ENCODE measurements at places on chromosomes 7 and 10.

DNA sequence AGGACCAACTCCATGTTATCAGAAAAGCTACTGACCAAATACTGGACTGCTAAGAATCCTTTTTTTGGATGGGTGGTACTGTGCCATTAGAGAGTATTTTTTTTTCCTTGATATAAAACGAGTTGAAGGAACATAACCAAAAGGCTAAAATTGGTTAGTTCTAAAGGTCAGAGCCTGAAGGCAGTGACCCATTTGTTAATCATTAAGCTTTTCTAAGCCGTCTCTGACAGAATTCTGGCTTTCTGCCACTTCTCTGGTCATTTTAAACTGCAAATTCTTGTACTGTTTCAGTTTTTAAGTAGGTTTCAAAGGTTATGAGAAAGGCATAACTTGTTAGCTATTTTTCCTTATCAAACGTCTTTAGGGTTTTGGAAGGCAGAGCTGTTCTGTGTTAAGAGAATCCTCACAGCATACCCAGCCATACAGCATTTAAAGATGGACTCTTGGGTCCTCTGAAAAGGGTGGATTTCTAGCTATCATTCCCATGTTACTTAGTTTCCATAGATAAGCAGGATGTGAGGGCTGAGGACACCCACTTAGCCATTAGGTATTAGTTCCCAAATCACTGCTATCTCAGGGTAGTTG is 196.8 kb downstream of the RNLS start:
- DNase-seq, result no peak

GRCh38 chr10:128776673-128777252 is 650.5 kb upstream of the MKI67 start:
- no peak for DNase-seq

GRCh38 chr7:81929386-81929785 is 159.5 kb upstream of the HGF start:
- no peak for DNase-seq

DNA sequence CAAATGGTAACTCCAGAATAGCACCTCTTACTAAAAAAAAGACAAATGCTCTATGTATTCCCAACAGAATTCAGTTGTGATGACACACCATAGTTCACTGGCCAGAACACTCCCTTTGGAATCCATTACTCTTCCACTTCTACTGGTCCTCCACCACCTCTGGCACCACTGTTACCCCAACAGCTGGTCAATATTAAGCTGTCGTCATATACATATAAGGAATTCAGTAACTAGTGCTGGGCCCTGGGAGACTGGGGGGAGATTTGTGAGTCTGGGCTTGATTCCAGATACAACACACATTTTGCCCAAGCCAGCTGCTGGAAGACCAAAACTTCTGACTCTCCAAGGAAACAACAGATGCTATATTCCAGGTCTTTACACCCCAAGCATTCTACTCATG is 26.0 kb upstream of the ITGA8 start:
- DNase-seq, result no peak

DNA sequence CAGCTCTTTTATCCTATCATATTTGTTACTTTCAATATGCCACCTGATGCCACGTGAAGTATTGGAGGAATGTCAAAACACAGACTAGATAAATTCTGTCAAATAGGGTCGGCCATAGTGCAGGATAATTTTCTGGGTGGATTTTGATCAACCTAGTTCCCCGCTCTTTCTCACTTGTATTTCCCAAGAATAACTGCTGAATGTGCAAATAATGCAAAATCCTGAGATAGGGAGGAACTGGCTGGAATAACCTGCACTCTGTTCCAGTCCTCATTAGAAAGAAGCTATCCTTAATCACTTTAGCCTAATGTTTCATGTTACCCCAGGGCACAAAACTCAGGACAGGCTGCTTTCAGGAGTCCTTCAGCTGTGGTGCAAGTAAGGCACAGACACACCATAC is 33.9 kb downstream of the ZWINT start:
- no peak for DNase-seq

DNA sequence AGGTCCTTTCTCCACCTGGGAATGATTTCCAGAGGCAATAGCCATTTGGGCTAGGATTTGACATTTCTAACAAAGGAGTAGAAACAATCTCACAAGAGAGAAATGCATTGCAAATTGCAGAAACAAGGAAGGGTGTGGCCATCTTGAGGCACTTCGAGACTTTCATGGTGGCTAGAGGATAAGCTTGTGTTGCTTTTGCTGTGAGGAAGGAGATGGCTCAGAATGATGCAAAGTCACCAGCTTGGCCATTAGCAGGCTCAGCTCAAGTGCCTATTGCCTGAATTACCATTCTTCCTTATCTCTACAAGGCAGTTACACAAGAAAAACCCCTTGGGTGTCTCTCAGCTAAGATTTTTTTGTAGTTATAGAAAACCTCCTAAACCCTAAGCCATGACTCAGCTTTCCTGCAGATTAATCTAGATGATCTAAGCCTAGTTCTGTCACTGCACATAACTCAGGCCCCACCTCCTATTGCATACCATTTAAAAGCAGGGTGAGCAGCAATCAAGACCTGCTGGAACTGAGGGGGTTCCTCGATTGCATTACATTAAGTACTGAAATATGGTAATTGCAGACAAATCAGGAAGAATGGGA is 683.1 kb downstream of the NRG3 start:
- DNase-seq, result no peak

GRCh38 chr10:3797750-3798149 is 12.7 kb upstream of the KLF6 start:
- DNase-seq, result no peak

- no peak for DNase-seq
Observed at GRCh38 chr7:88455696-88456095, 149.0 kb upstream of the STEAP4 start.

DNA sequence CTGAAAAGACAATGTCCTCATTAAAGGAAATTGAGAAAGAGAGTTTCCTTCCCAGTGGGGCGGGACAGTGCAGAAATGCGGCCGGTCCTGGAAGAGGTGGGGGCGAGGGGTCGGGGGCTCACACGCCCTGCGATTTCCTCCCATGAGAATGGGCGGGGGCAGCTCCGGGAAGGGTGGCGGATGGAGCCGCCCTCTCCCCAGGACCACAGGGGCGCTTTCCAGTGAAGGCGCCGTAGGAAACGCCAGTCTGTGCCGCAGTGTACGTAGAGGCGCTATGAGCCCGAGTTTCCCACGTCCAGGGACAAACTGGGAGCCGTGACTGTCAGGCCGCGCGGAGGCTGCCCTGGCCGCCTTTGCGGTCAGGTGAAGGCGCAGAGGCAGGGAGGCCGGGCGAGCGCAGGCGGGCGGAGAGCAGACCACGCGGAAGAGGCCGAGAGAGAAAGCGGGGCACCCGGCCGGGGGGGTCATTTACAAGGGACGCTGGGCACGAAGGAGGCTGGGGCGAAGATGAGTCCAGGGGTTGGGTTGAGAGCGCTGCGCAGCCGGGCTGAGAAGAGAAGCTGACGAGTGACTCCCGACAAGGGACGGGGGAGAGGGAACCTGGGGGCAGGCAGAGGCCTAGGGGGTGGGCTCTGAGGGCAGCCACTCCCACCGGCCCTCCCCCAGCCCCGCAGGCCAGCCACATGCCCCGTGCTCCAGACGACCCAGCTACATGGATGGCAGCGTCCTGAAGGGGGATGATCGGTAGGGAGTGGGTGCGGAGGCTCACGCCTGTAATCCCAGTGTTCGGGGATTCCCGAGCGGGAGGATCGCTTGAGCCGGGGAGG is 45.0 kb downstream of the ALOX5 start:
- DNase-seq, result no peak

DNA sequence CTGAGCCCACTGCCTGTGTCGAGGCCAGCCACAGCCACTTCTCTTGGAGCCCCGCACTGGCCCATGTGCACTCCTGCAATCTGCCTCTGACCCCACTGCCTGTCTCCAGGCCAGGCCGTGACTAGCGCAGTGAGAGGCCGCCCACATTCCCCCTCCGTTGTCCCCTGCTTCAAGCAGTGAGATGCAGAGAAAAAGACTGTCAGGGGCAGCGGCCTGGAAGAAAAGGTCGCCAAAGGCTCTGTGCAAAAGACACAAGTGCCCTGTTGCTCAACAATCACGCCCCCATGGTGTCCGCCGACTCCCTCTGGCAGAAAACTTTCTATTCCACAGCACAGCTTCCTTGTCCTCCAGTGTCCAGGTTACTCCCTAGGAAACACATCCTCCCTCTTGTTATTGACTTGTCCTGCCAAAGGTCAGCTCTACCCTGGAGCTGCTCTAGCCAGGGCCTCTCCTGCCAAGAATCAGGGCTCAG is 9.9 kb downstream of the FAM131B start:
- DNase-seq, result no peak

DNA sequence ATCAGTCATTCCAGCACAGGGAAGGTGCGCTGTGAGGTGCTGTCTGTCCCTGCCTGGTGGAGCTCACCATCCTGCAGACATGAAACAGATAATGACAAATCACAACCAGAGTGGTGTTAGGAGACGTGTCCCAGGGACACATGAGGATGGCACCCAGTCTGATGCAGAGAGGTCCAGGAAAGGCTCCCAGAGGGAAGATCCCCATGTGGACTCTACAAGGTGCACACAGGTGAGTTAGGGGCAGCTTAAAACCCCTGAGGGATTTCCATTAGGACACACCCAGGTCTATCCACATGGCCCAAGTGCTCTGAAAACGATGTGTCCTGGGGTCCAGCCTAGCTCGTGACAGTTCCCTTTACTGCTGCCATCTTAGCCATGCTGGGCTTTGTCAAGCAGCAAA is 91.4 kb downstream of the ADARB2 start:
- no peak for DNase-seq

DNA sequence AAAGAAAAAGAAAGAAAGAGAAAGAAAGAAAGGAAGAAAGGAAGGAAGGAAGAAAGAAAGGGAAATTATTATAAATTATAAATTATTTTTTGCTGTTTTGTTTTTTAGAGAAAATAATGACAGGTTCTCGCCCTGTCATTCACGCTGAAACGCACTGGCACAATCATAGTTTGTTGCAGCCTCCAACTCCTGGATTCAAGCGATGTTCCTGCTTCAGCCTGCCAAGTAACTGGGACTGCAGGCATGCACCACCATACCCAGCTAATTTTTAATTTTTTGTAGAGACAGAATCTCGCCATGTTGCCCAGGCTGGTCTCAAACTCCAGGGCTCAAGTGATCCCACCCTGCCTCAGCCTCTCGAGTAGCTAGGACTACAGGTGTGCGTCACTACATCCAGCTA is 21.6 kb downstream of the MMD2 start:
- DNase-seq, result no peak

GRCh38 chr7:95493247-95493646 is 7.5 kb downstream of the ASB4 start:
- no peak for DNase-seq

DNA sequence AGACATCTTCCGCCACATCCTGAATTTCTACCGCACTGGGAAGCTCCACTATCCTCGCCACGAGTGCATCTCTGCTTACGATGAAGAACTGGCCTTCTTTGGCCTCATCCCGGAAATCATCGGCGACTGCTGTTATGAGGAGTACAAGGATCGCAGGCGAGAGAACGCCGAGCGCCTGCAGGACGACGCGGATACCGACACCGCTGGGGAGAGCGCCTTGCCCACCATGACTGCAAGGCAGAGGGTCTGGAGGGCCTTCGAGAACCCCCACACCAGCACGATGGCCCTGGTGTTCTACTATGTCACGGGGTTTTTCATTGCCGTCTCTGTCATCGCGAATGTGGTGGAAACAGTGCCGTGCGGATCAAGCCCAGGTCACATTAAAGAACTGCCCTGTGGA is 1.9 kb downstream of the KCND2 start:
- DNase-seq, result no peak

DNA sequence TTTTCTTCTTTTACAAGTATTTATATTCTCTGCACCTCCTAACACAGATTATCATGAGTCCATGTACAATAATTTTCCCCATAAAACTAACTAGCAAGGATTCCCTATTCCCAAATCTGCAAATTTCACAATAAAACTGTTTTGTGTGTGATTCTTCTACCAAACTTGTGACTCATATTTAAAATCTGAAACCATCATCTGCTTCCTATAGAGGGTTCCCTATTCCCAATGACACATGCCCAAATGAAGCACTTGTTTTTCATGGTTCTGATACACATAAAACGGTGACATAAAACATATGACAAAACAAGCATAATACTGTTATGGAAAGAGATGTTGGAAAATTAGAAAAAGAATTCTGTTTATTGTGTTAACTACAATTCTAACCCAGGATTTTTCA is 657.6 kb downstream of the PARD3 start:
- DNase-seq, result no peak

GRCh38 chr10:25682203-25682851 is 251.7 kb upstream of the MYO3A start:
- no peak for DNase-seq

DNA sequence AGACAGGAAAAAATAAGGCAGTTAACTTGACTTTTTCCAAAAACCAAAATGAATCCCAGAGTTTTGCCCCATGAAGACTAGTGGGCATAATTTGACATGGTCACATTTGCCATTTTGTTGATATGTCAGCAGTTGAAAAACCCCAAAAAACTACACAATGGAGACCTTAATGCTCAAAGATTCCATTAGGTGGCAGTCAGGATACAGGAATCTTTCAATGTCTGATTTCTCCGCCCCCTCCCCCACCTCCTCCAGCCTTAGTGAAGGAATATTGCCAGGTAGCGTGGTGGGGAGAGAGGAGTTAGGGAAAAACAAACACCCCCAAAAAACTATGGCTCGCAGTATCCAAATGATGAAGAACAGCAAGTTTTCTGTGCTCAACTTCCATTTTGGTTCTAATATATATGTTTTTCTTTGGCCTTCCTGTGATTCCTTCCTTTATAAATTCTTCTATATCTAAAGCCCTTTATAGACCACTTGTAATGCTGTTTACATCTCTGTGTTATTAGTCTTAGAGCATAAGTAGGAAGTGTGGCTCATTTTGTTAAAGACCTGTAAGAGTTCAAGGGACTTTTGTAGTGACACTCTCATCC is 6.7 kb upstream of the SMNDC1 start:
- no peak for DNase-seq

GRCh38 chr10:72754275-72755032 is 62.5 kb downstream of the MCU start:
- DNase-seq, result no peak

GRCh38 chr10:60977161-60978122 is 33.5 kb upstream of the RHOBTB1 start:
- no peak for DNase-seq

- DNase-seq, result no peak
Observed at GRCh38 chr7:46386428-46387399, 465.6 kb upstream of the IGFBP3 start.

GRCh38 chr7:23472046-23472445 is 1.8 kb upstream of the IGF2BP3 start:
- no peak for DNase-seq

Data from stimulated activated CD8-positive, alpha-beta memory T cell treated with anti-CD3 and anti-CD28 coated beads, Interleukin-7, amount 100 ng/mL, for 1 hour (primary cell).